ENCODE measurements at places on chromosomes 13 and 19.

GRCh38 chr13:58239774-58240268, 608.3 kb downstream of the PCDH17 start:
- DNase-seq = no peak

DNA sequence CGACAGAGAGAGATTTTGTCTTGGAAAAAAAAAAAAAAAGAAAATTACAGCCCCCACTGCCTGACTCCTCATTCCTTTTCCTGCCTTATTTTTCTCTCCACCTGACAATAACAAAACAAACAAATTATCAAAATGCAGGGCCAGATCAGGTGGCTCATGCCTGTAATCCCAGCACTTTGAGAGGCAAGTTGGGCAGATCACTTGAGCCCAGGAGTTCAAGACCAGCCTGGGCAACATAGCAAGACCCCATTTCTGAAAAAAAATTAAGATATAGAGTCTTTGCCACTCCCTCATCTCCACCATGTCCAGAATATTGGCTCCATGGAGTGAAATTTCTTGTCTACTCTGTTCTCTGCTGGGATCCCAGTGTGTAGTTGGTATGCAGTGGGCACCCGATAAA, 7.2 kb downstream of the CERS4 start:
- DNase-seq = no peak

DNA sequence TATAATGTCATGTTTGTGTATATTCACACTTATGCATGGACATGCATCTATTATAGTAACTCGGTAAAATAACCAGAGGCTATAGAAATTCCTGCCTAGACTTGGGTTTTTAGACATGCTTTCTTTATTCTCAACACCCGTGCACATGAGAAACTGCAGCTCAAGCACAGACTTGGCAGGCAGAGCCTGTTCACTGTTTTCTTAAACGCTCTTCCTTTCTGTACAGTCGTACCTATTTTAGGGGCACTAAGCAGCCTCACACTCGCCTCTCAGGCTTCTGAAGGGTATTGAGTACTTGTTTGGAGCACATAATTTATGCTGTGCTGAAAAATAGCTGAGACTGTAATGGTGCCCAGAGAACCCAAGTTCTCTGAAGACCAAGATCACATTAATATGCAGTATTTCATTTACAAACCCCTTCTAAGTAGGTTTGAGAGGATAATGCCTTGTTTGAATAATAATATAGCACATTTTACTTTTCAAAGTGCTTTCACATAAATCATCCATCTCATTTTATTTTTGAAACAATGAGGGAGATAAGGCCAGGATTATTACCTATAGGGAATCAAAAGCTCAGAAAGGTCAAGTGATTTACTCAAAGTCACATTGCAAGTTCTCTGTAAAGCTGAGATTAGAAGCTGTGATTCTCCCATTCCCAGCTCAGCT, 429.9 kb downstream of the SPRY2 start:
- DNase-seq = no peak

DNA sequence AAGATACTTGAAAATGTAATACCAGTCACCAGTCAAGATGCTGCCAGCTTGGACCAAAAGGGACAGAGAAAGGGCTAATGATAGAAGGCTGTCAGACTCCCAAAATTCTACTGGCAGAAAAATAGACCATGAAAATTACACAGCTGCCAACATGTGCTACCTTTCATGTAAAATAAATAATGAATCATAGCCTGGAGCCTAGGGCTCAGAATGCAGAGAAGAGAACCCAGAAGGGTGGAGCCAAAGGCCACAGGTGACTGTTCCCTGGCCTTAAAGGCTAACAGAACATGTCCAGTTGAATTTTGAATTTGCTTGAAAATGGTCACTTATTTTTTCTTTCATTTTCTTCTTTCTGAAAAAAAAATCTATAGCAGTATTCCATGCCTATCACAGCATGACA, 1827.0 kb upstream of the MIR17HG start:
- no peak for DNase-seq

DNA sequence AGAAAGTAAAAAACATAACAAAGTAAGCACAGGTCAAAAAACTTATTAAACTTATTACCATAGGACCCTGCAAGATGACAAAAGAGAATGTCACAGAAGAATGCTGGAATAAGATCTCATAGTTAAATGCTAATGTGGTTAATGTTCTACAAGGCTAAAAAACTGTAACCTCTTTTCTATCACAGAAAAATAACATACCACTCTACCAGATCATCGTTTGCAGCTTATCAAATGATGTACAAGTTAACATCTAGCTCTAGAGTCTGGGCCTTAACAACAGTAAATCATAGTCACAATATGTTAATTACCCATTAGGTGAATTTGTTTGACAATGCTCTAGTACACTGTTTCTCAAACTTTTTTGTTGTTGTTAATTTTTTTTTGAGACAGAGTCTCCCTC, 53.0 kb downstream of the NUFIP1 start:
- DNase-seq = no peak

- peak; percentile 3 for DNase-seq
Measured at GRCh38 chr19:3278294-3278693, 53.8 kb downstream of the CELF5 start.

DNA sequence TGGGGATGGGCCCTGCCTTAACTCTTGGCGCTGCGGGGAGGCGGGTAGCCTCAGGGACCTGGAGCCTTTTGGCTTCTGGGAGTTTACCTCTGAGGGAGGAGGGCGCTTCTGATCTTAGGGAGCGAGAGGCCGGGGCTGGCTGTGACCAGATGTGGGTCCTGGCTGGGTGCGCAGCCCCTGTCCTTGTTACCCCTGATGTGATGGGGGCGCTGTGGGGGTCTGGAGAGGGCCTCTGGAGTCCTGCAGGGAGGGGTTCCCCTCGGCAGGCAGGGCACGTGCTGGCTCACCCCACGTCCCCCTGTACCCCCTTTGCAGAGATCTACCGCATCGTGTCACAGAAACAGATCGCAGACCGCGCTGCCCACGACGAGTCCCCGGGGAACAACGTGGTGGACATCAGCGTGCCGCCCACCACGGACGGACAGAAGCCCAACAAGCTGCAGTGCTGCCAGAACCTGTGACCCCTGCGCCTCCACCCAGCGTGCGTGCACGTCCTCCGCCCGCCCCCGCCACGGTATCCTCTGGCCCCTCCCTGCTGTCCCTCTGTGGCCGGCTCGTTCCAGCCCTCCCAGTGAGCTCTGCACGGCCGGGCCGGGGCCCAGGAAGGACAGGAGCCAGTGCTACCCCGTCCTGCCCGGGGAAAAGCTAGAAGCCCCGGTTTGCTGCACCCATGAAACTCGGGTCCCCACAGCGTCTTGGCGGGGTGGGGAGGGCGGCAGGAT, 9.8 kb upstream of the MARCHF2 start:
- peak; percentile 40 for DNase-seq

- DNase-seq = no peak
Measured at GRCh38 chr13:43470610-43471009, 316.2 kb downstream of the ENOX1 start.

- no peak for DNase-seq
Measured at GRCh38 chr13:26584713-26585112, 27.2 kb downstream of the WASF3 start.

DNA sequence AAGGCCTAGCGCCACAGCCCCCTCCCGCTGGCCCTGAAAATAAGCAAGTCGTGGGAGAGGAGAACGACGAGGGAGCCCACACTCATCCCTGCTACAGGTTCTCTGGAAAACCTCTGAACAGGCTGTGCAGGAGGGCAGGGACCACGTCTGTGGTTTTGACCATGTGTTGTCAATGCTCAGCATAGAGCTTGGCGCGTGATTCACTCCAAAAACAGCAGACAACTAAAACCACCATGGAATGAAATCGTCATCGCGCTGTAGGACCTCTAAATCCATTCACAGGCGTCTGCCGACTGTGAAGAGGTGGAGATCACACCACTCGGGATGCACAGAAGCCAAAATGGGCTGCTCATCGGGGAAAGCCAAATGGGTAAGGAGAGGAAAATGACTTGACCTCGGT, 121.3 kb downstream of the COL4A1 start:
- DNase-seq = no peak

GRCh38 chr19:16035601-16036297, 40.5 kb upstream of the TPM4 start:
- DNase-seq = no peak

- peak; percentile 12 for DNase-seq
Measured at GRCh38 chr13:110916301-110917142, 1.7 kb upstream of the ANKRD10 start.

GRCh38 chr13:52371736-52372247, 34.2 kb downstream of the THSD1 start:
- peak; percentile 28 for DNase-seq

DNA sequence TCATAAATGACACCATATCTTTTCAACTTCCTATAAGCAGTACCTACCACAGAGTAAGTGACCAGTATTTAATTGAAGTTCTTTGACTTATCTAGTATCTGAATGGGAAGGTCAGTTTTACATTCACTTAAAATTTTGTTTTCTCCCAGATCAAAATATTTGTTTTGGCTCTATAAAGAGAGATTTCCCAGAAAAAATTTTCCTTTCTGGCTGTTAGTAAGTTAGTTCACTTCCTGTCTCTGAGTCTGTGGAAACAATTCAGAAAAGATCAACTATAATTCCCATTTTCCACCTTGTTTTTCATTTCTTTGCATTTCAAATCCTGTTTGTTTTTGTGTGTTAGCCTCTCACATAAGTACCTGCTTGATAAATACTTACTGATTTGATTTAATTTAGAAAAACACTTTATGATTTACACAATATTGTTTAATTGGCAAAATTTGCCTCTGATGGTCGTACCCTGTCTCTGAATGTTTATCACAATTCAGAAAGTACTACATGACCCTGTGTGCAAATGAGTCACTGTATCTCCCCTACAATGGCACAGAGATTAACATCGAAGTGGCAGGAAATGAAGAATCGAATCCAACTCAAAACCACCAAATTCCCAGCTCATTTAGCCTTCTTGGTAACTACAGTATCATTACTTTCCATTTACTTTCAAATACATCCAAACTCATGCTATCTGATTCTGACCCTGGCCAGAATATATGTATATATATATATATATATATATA, 15.4 kb upstream of the MED4 start:
- no peak for DNase-seq

DNA sequence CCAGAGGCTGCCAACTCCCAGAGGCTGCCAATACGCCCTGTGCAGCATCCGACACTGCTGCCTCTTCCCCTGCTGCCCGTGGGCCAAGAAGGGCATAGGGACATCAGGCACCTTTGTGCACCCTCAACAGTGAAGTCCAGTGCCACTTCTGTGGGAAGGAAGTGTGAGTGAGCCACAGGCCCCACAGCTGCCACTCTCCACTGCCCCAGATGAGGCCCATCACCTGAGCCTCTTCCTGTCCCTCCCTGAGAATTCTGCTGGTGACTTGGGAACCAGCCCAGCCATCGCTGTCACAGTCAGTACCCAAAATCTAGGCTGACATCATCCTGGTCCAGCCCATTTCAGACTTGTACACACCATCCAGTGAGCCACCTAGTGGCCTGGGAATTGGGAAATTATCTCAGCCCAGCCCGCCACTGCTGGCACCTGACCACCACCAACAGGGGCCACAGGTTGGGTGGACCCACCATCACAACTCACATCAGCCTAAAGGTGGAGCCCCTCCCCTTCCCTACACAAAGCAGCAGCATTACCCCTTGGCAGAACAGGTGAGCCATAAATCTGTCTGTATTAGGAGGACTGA, 733.9 kb upstream of the KLHL1 start:
- no peak for DNase-seq

GRCh38 chr13:112142401-112142930, 75.5 kb downstream of the SOX1 start:
- no peak for DNase-seq

GRCh38 chr13:30377312-30377685, 45.0 kb upstream of the UBE2L5 start:
- no peak for DNase-seq

DNA sequence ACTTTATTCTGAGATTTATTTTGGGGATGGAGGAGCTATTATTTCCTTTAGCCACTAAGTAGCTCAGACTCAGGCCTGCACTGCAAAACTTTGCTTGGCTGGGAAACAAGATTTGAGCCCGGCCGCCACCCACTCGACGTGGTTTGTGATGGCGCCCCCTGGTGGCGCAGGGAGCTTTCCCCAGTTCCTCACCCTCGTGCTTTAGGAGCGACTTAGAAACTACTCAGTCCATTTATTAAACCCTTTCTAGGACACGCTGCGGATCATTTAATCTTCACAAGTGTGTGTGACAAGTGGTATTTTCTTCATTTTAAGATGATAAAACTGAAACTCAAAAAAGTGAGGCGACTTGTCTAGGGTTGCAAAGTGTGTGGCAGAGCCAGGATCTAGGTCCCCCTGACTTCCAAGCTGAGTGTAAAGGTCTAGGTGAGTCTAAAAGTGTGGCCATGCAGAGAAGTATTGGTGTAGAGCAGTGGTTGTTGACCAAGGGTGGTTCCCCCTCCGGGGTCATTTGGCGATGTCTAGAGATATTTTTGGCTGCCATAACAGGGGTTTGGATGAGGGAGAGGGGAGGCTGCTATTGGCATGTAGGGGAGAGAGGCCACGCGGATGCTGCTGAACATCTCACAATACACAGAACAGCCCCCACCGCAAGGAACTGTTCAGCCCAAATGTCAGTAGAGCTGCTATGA, 2.2 kb downstream of the CXCL17 start:
- DNase-seq = peak; percentile 74

- no peak for DNase-seq
Measured at GRCh38 chr13:37923236-37923635, 53.7 kb upstream of the TRPC4 start.

GRCh38 chr13:108911807-108912206, 282.4 kb downstream of the MYO16 start:
- DNase-seq = no peak

DNA sequence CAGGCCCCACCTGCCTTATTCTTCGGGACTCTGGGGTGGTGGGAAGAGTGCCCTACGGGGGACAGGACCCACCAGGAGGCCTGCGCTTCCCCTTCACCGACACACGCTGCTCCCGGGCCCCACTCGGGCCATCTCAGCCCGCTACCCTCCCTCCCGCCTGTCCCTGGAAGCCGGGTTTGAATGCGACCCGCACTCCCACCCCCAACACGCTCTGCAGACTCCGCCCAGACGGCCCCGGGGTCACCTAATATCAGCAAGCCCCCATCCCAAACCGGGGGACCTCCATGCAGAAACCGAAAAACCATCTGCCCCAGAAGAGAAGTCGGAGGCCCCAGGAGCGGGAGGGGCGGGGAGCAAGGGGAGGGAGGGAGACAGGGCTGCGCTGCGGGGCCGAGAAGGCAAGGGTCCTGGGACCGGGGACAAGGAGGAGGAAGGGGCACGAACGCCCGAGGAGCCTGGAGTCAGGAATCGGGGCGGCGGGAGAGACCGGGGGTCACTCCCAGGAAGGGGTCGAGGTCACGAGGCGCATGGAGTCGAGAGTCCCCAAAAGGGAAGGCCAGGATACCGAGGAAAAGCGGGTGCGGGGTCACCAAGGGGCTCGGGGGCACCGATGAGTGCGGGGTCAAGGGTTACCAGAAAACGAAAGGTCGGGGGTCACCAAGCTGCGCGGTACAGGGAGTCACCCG, 766 bp downstream of the SBNO2 start:
- DNase-seq = peak; percentile 82

DNA sequence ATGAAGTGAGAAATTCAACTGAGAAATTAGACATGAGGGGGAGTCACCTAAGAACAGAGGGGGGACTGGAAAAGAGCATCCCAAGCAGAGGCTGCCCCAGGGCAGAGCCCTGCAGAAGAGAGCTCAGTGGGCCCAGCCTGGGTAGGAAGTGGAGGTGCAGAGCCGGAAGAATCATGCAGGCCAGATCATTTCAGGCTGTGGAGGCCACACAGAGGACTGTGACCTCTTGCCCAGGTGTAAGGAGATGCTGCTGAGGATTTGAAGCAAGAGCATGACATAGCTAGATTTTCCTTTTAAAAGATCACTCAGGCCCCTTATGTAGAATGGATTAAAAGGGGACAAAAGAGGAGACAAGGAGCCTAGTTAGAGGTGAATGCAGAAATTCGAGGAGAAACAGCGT, 63.9 kb upstream of the SPATA13 start:
- DNase-seq = no peak

GRCh38 chr19:40416918-40417642, 3.9 kb upstream of the PRX start:
- DNase-seq = peak; percentile 41
